ENCODE measurements at places on chromosomes 16 and 17.

DNA sequence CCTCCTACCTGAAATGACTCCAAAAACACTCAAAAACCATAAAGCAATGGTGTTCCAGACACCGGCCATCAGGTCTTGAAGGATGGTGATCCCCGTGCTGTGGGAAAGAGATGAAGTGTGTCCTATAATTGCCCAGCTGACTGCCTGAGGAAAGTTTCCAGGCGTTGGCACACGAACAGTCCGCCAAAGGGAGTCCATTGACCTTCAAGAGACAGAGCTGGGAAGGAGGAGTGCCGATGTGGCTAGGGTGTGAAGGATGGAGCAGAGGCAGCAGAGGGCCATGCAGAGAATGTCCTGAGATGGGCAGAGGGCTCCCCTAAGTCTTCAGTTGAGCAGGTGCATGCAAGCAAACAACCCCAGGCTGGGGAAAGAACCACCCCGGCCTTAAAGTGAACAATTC, 11.9 kb upstream of the NUBP1 start:
- DNase-seq = no peak

- no peak for DNase-seq
These were observed 102.6 kb downstream of the NTN1 start for GRCh38 chr17:9123594-9124553.

DNA sequence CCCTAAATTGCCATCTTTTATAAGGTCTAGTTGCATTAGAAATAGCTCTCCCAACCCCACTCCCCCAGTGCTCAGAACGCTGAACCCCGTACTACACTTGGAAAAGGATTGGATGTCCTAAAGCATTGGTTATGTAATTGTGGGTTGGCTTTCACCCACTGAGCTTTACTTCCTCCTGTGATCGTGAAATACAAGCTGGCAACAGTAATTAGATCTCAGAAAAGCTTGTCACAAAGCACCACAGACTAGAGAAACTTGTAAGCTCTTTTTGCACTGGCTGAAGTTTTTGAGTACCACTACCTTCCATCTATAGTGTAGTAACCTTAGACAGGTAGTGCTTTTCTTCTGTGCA, 54.4 kb downstream of the SIAH1 start:
- no peak for DNase-seq

DNA sequence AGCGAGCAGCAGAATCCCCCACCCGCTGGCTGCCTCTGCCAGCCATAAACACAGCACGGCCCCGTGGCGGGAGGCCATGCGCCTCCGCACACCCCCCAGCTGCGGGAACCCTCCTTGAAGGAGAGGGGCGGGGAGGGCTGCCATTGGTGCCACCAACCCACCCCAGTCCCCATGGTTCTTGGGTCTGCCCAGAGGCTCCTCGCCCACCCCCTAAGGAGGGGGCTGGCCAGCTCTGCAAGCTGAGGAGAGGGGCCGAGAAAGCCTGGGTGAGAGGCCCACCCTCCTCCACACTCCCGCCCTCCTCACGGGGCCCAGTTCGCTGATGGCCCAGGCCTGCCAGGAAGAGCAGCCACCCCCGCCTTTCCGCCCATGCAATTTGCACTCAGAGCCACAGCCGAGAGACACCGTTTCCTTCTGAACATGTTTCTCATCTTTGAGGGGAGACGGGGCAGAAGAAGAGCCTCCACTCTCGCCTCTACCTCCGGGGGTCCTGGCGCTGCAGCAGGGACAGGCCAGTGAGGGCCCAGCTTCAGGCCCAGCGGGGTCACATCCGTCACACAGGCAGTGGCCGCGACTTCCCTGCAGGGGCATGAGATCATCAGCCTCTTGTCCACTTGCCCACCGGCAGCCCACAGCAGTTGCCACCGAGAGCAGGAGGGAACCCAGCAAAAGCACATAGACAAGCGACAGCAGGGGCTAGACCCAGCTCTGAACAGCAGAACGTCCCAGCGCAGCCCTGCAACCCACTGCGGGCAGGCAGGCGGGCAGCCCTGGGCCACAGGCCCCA, 23.0 kb downstream of the KATNB1 start:
- DNase-seq = no peak

DNA sequence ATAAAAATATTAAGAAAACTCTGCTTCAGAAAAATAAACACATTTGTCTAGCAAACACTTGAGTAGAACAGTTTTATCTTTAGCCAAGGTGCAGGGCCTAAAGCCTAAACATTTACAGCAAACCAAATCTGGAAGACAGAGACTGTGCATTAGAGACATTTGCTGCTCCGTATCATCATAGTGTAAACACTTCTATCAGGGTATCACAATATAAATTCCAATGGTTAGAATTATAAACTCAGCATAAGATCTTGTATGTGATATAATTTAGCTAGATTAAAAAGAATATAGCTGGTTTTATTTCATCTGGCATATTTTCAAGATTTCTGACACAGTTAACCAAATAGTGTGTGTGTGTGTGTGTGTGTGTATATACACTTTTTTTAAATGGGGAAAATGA, 133.8 kb upstream of the NACA2 start:
- DNase-seq = no peak

- no peak for DNase-seq
These were observed 4.8 kb upstream of the KRT31 start for GRCh38 chr17:41402161-41402560.

DNA sequence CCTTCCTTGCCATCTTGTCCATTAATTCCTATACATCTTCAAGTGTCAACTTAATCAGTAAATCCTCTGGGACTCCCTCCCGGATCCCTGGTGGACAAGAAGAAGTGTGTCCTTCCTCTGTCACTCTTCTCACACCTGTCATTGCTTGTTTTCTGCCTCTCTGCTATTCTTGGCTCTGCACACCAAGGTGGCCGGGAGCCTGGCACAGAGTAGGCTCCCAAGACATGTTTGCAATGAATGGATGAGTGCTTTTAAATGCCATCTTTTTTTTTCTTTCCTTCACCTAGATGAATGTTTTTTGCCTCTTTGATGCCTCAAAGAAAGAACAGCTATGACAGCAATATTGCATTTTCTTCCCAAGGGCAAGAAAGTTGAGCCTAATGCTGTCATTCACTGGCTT, 58.0 kb upstream of the CLEC18A start:
- no peak for DNase-seq
